Endothelial cell of coronary artery (primary cell): ENCODE measurements at places on chromosomes 12 and 14. TPM values are rescaled to one million over a fixed set of nuclear protein-coding genes. Genes with fewer than 3 reads are reported as not detected.

Gene CCDC59
- 50.9 and 53.8 TPM in 2 replicates for total RNA-seq

Gene TMEM233
- total RNA-seq = 1.6 and 2.5 TPM in 2 replicates

Gene HEATR5A
- 24.0 and 39.9 TPM in 2 replicates for total RNA-seq

Gene CACNA2D4
- total RNA-seq = 0.81 and 0.94 TPM in 2 replicates

Gene HOXC12
- total RNA-seq = not detected in 2 replicates

Gene TEDC1
- 8.7 and 13.9 TPM in 2 replicates for total RNA-seq

Gene MSI1
- not detected in 2 replicates for total RNA-seq

Gene CDKL1
- 13.1 and 14.5 TPM in 2 replicates for total RNA-seq

Gene CLEC4E
- total RNA-seq = not detected in 2 replicates

Gene LRP1-AS
- not detected in 2 replicates for total RNA-seq

Gene NRDE2
- total RNA-seq = 8.7 and 10.2 TPM in 2 replicates

Gene TMEM132C
- not detected in 2 replicates for total RNA-seq
